ENCODE measurements at places on chromosomes 7 and 10.
A peak's percentile ranks its signal among the peaks of the same experiment; 100 is the strongest.

- no peak for DNase-seq
These were observed 130.3 kb downstream of the NRF1 start for GRCh38 chr7:129741743-129742213.

- DNase-seq, result no peak
These were observed 516.4 kb upstream of the ZMIZ1 start for GRCh38 chr10:78552261-78552811.

- DNase-seq, result no peak
These were observed 37.0 kb upstream of the EGR2 start for GRCh38 chr10:62852961-62853702.

- no peak for DNase-seq
These were observed 651.9 kb upstream of the COBL start for GRCh38 chr7:51968461-51968860.

GRCh38 chr7:49766966-49767365, 6.5 kb upstream of the VWC2 start:
- DNase-seq, result no peak

GRCh38 chr7:99997545-99998137, 17.8 kb upstream of the ZKSCAN1 start:
- DNase-seq, result peak; percentile 68

DNA sequence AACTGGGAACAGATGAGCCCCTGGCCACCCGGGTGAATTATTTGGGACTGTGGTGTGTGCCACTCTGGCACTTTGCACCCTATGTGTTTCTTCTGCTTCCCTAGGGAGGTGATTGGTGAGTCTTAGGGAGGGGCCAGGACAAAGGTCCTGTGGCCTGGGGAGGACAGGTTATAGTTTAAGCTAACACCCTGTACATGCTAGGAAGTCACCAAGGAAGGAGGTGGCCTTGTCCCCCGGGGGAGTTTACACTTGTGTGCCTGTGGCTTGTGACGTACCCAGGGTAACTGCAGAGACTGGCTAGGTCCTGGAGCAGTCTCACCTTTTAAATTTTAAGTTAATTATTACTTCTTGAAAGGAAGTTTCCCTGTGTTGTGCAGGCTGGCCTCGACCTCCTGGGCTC, 196.2 kb downstream of the BAMBI start:
- DNase-seq, result no peak

GRCh38 chr10:76868098-76868977, 769.3 kb downstream of the KCNMA1 start:
- DNase-seq, result no peak

DNA sequence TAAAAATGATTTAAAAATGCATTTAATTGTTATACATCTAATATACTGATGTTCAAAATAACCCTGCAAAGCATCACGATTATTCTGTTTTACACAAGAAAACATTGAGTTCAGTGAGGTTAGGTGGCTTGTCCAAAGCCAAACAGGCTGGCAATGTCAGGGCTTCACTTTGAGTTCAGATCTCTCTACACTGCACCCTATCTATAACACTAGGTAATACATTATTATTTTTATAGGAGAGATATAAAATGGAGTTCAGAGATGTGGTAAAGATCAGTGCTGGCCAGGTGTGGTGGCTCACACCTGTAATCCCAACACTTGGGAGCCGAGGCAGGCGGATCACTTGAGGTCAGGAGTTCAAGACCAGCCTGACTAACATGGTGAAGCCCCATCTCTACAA, 165.9 kb upstream of the MYO3A start:
- DNase-seq, result no peak

GRCh38 chr10:97762056-97762455, 9.7 kb downstream of the SFRP5 start:
- no peak for DNase-seq
